ENCODE measurements at places on chromosomes 11 and 22.
A peak's percentile ranks its signal among the peaks of the same experiment; 100 is the strongest.

DNA sequence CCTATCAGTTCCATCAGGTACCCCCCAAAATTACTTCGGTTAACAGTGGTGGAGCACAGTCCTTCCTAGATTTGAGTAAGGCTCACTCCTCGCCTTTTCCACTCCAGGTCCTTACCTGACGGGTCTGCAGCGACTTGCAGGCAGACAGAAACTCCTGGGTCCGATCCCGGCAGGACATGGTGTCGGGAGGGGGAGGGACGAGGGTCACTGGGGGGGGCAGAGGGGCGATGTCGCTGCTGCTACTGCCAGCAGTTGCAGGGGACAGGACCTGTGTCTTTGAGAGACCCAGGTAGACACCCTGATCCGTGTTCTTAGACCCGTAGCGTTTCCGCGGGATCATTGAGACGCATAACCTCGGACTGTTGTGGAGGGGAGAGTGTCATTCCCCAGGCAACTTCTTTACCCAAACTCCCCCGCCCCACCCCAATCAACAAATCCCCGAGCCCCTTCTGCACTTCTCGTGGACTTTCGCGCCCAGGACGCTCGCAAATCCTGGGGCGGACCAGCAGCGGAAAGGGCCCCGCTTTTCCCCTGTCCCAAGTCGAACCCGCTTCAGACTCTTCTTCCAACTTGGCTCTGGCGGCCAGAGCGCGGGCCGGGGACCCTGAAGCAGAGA, 839 bp downstream of the STX5 start:
- no peak for DNase-seq

DNA sequence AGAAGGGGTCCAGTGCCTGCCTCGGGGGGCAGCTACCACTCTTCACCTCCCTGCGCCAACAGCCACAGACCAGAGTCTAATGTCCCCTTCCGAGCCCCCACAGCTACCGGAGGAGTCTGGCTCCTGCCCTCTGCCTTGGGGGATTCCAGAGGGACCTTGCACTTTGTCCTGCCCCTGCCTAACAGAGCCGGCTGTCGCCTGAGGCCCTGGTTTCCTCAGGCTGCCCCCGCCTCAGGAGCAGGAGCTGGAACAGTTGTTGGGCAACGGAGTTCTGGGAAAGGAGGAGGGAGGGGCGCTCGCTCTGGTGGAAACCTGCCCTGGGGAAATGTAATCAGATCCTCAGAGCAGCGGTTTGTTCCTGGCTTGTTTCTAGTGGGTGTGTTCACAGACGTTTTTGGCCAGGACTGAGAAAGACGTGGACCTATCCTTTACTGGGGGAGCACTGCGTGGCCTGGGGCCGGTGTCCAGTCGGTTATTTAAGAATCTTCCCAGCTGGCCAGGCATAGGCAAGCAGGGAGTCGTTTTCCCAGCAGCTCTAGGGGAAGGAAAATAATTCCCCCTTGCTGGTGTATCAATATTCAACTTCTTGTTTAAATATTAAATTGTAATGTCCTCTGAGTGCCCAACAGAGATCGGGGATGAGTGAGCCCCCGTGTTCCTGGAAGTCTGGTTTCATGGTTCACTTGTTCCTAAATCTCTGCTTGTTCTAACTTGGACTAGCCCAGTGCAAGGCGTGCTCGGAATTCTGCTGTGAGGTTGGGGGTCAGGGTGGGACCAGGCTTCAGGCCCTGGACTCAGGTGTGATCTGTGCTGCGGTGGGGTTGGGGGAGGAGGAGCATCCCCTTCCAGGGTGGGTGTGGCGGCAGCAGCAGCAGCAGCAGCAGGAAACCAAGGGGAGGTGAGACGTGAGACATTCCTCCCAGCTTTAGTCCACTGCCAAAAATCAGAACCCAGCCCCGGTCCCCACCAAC, 32.1 kb downstream of the A4GALT start:
- peak; percentile 95 for DNase-seq

DNA sequence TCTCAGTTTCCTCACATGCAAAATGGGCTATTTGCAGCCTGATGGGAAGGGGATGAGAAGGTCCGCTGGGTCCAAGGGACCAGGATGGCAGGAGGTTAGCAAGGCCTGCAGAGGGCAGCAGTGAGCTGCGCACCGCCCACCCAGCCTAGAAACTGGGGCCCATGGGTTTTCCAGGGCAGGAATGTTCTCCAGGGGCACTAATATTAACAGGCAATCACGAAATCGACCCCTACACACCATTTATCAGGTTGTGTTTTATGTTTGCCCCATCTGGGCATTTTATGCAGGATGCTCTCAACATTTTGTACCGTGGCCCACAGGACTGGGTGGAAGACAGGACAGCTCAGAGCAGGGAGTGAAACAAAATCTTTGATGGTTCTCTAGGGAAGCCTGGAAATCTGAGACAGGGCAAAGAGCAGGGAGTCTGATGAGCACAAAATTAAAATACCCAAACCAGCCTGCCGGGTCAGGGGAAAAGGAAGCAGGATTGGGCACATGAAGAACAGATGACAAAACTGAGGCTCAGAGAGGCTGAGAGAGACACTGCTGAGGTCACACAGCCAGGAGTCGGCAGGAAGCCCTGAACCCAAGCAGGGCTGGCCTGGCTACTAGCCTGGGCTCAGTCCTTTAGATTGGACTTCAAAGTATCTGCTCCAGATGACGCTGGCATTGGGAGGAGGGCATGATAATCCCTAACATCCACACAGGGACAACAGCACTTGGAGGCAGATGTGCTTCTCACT, 1.6 kb upstream of the BCR start:
- peak; percentile 90 for DNase-seq

DNA sequence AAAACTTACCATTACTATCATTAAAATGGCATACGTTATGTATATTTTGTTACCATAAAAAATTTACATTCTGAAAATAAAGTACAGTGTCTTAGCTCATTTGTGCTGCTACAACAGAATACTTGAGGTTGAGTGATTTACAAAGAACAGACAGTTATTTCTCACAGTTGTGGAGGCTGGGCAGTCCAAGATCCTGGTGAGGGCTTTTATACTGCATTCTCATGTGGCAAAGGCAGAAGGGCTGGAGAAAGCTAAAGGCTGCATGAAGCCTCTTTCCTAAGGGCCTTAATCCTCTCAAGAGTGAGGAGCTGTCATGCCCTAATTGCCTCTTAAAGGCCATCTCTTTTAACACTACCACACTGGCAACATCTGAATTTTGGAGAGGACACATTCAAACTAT, 13.3 kb downstream of the GGTLC2 start:
- DNase-seq, result no peak
